Activated gamma-delta T cell treated with Interleukin-2 at 50 U/mL for 16 hours (primary cell): ENCODE measurements at places on chromosomes 1 and 21.

GRCh38 chr1:64608005-64608650, 136.7 kb upstream of the RAVER2 start:
- no peak for DNase-seq

DNA sequence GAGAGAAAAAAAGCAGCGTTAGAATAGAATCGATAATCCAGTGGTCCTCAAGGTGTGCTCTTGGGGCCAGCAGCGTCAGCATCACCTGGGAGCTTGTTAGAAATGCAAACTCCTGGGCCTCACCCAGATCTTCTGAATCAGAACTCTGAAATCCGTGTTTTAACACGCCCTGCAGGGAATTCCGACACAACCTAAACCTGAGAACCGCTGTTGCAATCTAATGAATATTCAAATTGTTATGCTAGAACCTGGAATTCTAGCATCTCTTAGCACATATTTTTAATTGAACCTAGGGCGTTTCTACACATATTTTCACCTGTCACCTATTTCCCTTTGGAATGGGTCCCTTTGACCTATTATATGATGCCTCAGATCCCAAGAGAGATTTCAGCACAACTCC, 175.7 kb downstream of the PSMG1 start:
- DNase-seq, result no peak

DNA sequence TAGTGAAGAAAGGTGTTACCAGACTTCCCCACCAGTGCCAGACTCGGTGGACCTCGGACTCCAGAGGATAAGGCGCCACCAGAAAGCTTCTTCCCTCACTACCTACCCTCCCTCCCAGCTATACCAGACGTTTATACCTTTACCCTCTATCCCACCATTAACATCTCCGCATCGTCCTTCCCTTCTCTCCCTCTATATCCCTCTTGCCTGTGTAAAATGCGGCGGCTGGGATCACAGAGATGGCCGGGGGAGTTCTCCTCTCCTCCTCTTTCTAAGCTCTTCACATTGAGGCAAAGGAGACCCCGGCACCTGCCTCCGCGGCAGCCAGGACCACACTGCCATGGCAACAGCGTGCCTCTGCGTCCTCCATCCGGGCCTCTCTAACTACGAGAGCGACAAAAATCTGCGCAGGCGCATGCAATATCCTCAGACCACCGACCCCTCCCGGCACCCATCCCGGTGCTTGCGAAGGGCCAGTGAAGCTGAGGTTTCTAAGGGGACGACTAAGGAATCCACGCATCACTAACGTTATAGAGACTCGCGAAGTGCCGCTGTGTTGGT, at the start of gene CCDC181:
CCDC181 (minus strand) TSS at position 394 of the 561 bp plus-strand sequence. CDS start 2,547 bp downstream, outside the sequence.
- peak; percentile 56 for DNase-seq

DNA sequence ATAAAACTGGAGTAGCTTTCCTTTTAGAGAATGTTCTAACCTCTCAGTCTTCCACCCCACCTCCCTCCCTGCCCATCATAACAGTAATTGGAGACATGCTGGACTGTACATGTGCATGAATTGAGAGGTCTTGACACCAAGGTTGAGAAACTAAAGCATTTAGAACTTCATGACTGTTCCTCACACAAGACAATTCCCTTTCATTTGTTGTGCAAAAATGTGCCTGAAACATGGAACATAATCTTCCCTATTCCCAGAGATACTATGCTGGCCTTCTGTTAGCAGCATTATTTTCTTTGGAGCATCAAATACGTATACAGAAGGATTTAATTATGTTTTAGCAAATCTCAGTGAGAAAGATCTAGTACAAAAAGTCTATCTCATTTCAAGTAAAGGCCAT, 97.5 kb upstream of the KCNE2 start:
- no peak for DNase-seq

DNA sequence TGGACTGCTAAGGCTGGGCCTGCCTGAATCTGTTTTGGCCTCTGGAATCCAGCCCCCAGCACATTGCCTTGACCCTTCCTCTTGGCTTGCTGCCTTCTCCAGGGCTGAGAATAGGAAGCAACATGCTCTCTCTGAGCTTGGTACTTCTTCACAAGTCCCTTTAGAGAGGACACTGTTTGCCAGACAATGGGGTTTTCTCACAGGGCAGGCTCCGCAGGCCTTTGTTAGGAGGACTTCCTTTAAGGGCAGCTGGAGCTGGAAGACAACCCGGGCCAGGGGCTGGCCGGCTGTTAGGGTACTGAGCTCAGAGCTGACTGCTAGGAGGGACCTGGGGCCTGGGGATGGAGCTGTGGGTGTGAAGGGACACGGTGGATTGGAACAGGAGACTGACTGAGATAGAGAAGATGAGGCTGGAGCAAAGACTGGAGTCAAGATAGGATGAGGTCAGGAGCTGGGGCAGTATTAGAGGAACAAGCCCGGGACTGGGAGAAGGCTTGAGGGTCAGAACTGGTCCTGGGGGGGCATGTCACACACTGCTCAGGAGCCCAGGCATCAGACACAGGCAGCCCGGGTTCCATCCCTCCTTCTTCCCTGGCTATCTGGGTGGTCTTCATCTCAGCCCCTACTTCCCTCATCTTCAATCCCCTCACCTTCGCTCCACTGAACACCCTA, 5.4 kb upstream of the ALPL start:
- DNase-seq, result no peak

DNA sequence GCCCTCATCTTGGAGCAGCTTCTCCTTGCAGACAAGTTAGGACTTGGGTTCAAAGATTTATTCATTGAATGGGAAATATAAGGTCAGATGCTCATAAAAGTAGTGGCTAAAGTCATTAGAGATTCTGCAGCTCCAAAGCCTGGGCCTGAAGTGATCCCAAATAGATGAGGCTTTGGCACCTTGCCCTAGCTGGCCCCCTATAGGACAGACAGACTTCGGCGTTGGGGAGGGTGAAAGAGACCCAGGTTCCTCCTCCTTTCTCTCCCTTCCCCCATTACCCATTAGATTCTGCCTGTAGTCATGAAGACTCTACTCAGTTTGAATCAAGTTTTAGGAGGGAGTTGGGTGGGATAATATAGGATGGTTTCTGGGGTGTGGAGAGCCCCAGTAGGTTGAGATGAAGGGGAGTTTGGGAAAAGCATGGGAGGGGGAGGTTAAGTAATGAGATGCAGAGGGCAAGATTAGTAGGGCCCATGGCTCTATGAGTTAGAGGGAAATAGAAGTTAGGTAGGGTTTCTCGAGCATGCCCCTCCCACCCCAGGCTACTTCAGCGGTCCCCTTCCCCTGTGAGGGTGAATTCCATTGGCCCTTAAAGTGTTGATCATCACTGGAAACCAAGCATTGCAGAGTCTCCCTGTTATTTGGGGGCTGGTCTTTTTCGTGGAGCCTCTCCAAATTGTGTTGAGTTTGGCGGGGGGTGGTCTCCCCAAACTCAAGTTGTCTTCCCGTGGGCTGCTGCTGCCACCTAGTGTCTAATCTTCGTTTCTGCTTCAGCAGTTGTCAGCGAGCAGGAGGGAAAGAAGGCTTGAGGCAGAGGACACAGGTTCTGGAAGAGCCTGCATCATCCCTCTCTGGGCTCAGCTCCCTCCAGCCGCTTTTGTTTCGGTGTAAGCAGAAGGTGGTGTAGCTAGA, 2.1 kb upstream of the AHDC1 start:
- DNase-seq, result peak; percentile 62

DNA sequence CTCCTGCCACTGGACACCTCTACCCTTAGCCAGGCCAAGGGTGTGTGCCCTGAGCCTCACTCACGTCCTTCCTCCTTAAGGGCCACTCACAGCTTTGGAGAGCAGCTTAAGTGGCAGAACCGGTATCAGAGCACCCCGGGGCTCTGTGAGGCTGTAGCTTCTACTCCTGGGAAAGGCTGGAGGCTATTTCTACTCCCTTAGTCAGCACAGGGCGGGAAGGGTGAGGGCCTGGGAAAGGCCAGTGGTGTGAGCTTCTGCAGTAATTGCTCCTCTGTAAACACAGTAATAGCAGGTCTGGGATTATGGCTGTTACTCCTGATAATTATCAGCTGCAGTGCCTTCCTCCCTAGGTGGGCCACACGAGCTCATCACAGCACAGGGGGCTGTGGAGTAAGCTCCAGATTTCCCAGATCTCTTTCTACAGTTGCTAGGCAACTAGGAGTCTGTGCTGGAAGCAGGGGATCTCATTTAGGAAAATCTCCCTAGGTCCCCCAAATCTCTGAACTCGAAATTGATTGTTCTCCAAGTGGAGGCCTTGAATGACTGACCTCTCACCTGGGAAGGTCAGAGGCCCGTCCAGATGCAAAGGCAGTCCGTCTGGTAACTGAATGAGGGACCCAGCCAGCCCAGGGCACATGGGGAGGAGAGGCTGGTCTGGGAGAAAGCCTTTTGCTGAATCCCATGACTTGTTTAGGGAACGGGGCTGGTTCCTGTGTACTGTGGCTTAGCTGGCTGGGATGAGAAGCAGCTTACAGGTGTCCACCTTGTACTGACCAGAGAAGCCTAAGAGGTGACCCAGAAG, 29.3 kb downstream of the IER5 start:
- DNase-seq, result no peak

DNA sequence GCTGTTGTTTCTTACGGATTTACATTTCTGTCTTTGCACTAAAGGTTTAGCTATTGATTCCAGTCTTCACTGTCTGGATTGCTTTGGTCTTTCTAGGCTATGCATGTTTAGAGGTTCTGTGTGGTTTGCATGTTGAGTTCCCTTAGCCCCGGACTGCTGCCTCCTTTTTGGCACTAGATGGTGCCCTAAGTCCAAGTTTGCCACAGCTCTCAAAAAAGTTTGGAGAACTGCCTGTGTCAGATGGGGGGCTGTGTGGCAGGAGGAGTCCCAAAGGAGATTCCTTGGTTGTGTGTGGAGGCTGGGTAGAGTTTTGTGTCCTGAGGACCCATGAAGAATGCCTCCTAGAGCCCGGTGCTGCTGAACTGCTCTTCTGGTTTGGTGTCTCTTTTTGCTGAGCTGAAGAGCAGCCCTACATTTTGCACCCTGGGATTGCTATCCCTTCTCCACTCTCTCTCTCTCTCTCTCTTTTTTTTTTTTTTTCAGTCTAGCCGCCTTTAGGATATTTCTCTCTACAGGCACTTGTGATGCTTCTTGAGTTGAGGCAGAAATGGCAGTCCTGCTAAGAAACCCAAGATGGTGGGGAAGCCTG, 74.4 kb downstream of the PTGS2 start:
- no peak for DNase-seq

DNA sequence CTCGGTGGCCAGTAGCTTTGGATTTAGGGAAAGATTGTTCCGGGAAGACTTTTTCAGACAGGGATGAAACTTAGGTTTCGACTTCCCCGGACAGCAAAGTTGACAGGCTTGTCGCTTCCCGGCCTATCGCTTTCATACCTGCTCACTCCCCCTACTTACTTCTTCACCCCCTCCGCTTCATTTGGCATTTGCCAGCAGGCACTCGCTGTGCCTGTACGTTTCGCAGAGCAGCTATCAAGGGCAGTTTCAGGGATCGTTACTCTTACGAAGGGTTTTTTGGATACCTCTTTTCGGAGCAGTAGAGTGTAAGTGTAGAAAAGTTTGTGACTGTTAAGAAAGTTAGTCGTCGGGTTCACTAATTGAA, 393 bp downstream of the BLZF1 start:
- peak; percentile 18 for DNase-seq

DNA sequence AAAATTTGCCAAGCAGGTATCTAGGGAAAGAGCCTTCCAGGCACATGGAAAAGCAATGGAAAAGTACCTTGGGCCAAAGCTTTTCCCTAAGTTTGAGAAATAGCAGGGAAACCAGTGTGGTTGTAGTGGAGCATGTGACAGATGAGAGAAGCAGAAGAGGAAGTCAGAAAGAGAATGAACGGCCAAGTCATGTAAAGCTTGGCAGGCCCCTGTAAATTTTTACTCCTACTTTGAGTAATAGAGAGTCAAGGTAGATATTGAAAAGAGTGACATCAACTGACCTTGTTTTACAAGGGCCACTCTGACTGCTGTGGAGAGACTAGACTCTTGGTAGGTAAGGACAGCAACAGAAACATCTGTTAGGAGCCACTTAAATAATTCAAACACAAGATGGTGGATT, 180.9 kb upstream of the PRMT6 start:
- DNase-seq, result no peak

DNA sequence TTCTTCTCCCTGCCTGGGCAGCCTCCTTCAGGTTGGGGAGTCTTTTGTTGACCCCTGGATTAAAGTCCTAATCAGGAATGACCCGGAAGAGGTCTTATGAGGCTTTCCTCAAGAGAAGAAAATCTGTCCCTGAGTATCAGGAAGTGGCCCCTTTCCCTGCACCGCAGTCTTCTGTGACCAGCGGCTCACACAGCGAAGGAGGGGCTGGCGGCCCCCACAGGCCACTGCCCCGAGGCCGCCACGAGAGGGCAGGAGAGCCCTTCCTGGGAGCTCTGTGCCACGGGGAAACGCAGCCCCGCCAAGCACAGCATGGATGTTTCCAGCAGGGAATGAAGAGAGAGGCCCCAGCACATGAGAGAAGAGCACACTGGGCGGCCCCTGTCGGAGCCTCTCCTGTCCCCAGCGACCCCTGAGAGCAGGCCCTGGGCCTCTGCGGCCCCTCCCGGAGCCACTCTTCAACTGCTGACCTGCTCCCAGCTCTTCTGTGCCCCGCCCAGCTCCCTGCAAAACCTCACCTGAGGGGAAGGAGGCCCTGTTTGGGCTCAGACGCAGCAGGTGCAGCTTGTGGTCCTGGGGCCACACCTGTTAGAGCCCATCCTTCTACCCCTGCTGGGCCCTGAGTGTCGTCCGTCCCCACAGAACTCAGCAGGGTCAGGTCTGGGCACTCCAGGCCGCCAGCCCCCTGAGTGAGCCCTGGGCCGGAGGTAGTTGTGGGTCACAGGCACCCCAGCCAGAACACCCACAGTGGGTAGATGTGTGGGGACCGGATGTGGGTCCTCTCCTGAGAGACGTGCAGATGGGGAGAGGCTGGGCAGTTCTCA, 4.9 kb upstream of the POFUT2 start:
- peak; percentile 64 for DNase-seq

GRCh38 chr1:203144661-203145060, 17.1 kb downstream of the ADORA1 start:
- no peak for DNase-seq

- DNase-seq, result peak; percentile 57
Measured at GRCh38 chr1:226691247-226691646, 47.8 kb downstream of the ITPKB start.

- DNase-seq, result no peak
Measured at GRCh38 chr1:201145132-201145531, 9.1 kb downstream of the TMEM9 start.

GRCh38 chr1:15684042-15684461, at the start of gene PLEKHM2:
Gene PLEKHM2, plus strand, starts transcription at chr1:15684320. Its CDS starts 239 bp downstream, at chr1:15684559.
- peak; percentile 39 for DNase-seq

DNA sequence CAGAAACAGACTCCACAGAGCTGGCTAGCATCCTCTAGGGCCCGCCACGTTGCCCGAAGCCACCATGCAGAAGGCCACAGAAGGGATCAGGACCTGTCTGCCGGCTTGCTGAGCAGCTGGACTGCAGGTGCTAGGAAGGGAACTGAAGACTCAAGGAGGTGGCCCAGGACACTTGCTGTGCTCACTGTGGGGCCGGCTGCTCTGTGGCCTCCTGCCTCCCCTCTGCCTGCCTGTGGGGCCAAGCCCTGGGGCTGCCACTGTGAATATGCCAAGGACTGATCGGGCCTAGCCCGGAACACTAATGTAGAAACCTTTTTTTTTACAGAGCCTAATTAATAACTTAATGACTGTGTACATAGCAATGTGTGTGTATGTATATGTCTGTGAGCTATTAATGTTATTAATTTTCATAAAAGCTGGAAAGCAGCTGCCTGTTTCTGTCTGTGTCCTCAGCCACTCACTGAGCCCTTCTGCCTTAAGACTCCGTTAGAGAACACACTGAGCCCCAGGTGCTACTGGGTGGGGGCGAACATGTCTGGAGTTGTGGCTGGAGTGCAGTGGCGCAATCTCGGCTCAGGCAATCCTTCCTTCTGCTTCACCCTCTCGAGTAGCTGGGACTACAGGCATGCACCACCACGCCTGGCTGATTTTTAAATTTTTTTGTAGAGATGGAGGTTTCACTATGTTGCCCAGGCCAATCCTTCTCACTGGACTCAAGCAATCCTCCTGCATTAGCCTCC, 14.8 kb downstream of the MFSD2A start:
- no peak for DNase-seq
